ENCODE measurements at places on chromosomes 16 and 17.

GRCh38 chr17:40813804-40814203 lies 8.6 kb downstream of the KRT10 start:
- peak; percentile 40 for DNase-seq

DNA sequence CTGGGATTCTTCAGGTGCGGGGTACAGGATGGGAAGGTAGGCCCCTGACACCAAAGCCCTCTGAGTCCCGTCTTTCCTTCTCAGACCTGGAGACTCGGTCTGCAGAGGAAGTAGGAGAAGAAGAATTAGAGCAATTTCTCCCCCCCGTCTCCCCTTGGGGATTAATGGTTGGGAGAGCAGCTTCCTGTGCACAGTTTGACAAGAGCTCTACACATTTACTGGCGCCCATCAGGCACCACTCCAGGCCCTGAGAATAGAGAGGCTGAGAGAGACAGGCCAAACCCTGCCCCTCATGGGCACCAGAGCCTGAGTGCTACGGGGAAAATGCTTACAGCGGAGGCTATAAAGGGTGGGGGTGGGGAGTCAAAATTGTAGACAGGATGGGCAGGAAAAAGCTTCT lies 3.5 kb upstream of the C16orf74 start:
- no peak for DNase-seq

DNA sequence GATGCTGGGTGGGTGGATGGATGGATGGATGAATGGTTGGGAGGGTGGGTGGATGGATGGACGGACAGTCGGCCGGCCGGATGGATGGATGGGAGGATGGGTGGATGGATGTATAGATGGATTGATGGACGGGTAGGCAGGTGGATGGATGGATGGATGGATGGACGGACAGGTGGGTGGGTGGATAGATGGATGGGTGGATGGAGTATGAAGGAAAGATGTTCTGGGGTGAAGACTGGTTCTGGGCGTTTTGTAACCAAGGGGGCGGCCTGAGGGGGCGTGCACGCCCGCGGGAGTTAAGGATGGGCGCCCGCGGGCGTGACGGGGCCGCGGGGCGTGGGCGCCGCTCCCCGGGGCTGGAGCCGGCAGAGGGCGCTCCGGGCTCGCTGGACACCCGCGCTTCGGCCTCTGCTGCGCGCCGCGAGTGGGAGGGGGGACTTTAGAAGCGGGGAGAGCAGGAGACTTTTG lies at the start of gene NECAB2:
Gene NECAB2 (plus strand): TSS at position 407 of the 468 bp plus-strand sequence. CDS start 405 bp downstream, outside the sequence.
- peak; percentile 30 for DNase-seq

DNA sequence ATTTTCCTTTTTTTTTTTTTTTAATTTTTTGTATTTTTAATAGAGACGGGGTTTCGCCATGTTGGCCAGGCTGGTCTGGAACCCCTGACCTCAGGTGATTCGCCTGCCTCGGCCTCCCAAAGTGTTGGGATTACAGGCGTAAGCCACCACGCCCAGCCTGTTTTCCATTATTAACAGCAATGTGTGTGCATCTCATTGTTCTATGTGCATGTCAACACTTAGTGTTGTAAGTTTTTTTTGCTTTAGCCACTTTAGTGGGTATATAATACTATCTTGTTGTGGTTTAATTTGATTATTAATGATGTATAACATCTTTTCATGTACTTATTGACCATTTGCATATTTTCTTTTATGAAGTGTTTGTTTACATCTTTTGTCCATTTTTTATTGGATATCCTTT lies 32.8 kb upstream of the BHLHA9 start:
- DNase-seq, result no peak

DNA sequence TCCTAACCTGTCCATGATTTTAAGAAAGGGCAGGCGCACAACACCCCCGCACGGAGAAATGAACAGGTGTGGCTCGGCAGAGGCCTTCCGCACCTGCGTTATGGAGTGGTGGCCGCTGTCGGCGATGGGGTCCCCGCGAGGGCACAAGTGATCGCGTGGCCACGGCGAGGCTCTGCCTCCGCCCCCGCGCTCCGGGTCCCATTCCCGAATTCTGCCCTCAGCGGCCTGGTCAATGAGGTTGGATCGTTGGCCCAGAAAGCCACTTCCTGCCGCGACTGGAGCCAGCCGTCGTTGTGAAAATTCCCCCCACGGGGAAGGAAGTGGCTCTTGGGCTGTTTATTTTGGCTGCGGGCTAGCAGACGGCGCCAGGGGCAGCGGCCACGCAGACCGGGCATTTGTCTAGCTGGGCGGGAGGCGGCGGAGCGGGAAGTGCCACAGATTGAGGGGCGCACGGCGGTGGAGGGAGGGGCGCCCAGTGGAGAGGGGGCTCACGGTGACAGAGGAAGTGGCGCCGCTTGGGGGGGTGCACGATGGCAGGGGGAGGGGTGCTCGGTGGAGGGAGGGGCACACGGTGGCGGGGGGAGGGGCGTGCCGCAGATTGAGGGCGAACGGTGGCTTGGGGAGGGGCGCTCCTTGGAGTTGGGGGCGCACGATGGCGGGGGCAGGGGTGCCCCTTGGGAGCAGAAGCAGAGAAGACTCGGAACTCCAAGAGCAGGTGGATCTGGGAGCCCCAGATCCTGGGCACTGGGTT lies 25.0 kb downstream of the MRC2 start:
- peak; percentile 92 for DNase-seq

DNA sequence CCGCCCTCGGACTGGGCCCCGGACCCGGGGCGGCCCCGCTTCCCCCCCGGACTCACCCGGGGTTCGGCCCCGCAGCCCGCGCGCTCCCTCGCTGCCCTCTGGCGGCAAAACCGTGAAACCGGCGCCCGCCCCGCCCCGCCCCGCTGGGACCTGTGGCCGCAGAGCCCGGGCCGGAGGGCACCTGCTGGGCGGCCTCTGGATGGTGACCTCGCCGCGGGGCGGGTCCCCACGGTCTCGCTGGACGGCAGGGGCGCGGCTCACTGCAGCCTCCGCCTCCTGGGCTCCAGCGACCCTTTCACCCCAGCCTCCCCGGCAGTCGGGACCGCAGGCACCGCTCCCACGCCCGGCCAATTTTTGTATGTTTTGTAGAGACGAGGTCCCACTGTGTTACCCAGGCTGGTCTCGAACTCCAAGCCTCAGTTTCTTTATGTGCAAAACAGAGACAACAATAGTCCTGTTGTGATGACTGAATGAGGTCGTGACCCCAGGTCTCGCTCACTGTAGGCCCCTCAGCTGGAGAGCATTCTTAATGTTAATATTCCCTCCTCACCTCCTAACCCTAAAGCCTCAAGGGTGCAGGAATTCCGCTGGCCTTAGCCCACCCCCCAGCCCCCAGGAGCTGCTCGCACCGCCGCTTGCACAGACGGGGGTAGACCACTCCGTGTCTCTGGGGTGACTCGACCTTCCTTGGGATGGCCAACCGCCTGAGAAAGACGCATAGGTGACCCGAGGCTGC lies 33.7 kb upstream of the RPH3AL start:
- DNase-seq, result peak; percentile 53

GRCh38 chr16:5607169-5607568 lies 509.6 kb upstream of the EEF2KMT start:
- DNase-seq, result no peak

GRCh38 chr16:31698901-31699300 lies 171.2 kb downstream of the AHSP start:
- no peak for DNase-seq

GRCh38 chr16:314795-315299 lies 31.9 kb downstream of the PDIA2 start:
- no peak for DNase-seq

Measured in EL (cell line).